ENCODE measurements at places on chromosomes 7 and 10.

GRCh38 chr7:132910657-132911056 lies 171.2 kb downstream of the CHCHD3 start:
- DNase-seq, result no peak

DNA sequence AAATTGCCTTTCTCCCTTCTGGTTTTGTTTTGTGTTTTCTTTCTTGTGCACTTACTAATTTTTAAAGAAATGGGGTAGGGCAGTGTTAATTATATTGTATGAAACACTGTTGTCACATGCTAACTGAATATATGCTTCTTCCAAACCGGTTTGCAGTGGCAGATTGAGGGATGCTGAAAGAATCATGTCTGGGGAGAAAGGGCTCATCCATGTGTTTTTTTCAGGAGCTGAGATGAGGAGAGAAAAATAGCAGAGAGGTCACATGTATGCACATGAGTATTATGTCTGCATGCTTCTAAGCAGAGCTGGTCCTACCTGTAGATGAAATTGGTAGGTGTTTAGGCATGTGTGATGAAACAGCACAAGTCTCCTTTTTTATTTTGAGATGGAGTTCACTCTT lies 17.0 kb downstream of the SORCS3 start:
- DNase-seq, result no peak

DNA sequence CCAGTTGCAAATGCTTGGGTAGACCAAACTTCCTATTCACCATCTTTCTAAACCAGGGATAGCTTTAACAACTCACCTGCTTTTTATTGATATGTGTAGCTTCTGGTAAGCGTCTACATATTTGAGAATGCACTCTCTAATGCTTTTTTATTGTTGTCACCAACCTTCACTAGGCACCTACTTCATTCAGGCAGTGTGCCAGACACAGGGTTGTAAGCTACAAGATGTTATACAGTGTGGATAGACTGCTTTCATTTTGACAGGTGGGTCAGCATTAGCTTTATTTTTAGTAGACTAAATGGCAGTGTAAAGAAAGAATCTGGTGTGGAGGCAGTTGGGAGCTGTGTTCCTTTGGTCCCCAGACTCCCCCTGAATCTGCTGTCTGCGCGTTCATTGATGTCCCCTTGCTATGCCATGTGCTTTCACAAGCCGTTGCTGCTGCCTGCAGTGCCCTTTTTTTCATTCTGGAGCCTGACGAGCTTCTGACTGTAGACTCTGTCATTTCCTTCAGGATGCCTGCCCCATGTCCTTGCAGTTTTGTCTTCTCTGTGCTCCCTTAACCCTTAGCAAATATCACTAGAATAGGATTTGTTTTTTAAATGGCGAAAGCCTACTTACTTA lies 32.1 kb downstream of the NRF1 start:
- DNase-seq, result no peak

GRCh38 chr10:62011558-62011957 lies 110.1 kb downstream of the ARID5B start:
- DNase-seq, result no peak

- no peak for DNase-seq
Measured at GRCh38 chr10:12705943-12706342, 295.6 kb downstream of the CCDC3 start.

- DNase-seq, result no peak
Measured at GRCh38 chr10:126070476-126071215, 174.3 kb downstream of the FANK1 start.

DNA sequence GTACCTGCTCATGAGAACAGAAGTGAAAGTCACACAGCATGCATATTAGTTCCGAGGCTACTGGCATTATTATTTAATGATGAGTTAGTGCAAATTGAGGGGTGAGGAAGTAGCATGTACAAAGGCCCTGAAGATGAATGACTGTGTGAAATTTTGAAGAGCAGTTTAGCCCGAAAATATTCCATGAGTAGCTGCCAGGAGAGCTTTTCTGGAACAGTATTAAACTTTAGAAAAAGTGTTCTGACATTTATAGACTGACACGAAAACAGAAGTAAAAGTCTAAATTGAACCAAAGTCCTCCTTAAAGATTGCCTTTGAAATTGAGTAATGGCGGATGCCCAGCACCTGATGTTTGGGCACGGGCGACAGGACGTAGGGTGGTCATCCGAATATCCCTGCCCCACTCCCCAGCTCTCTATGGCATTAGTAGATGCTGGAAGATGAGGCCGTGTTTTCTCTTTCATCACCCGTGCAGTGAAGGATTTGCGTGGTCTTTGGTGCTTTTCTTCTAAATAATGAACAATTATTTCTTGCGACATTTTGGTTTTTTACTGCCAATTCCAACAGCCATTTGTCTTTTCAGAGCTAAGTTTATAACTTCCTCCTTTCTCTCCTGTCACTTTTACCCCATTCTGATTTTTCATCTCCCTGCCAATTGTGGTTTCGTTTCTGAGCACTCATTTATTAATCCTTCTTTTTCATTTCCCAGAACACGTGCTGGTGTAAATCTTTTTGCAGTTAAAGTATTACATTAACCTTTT lies 192.6 kb downstream of the MGMT start:
- DNase-seq, result no peak

- no peak for DNase-seq
Measured at GRCh38 chr10:90430186-90430585, 427.7 kb downstream of the HTR7 start.

DNA sequence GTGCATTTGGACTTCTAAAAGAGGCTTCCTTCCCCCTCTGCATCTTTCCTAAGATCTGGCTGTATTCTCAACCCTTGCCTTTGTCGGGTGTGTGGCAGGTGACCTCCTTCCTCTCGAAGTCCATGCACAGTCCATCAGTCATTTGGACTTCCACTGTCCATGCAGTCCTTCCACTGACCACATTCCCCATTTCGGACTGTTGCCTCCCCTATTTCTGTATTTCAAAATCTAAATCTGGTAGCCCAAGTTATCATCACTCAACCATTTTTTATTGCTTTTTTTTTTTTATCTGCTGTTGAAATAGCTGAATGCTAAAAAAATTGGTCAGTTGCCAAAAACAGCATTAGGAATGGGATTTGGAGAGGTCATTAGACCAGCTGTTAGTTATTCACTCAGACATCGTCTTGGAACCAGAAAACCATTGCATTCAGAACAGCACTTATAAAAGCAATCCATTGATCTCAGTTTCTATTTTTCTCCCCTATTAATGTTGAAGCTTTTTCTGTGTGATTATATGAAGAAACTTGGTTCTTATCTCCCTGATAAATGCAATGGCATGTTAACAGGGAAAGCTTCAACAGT lies 575.6 kb downstream of the KIF20B start:
- DNase-seq, result no peak

DNA sequence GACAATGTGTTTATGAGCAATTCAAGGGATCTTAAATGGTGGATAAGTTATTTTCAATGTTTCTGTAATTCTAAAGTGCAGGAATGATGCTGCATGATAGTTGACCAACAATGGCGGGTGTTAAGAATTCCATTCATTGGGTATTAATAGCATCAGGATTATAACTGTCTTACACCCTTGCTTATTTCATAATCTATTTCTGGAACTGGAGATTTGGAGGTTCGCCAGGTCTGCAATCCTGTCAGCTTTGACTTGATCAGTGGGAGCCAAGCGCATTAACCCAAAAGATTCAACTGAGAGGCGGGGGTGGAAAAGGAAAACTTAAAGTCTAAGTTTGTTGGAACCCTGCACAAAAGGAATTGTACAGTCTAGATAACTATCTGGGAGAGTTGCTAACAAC lies 114.9 kb upstream of the ZEB1 start:
- no peak for DNase-seq

DNA sequence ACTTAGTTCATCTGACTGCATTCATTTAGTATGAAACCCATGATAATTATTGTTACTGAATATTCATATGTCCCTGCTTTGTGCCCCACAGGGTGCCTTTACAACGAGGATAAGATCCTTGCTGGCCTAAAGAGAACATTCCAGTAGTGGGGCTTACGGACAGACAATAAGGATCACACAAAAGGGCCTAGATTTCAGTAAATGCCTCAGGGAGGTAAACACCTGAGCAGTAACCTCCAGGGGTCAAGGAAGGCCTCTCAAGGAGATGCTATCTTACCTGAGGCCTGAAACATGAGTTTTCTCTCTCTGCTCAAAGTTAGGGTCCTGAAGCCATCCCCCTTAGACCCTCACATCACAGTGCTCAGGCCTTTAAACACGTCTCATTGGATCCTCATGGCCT lies 228.7 kb downstream of the TCF7L2 start:
- no peak for DNase-seq

DNA sequence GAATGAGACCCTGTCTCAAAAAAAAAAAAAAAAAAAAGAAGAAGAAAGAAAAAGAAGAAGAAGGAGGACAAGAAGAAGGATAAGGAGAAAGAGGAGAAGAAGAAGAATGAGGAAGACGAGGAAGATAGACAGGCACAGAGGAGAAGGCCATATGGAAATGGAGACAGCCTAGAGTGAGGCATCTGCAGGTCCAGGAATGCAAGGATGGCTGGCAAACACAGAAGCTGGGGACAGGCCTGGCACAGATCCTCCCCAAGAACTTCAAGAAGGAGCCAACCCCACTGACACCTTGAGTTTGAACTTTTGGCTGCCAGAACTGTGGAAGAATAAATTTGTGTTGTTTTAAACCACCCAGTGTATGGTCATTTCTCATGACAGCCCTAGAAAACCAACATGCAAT lies 38.9 kb downstream of the SPOCK2 start:
- no peak for DNase-seq

DNA sequence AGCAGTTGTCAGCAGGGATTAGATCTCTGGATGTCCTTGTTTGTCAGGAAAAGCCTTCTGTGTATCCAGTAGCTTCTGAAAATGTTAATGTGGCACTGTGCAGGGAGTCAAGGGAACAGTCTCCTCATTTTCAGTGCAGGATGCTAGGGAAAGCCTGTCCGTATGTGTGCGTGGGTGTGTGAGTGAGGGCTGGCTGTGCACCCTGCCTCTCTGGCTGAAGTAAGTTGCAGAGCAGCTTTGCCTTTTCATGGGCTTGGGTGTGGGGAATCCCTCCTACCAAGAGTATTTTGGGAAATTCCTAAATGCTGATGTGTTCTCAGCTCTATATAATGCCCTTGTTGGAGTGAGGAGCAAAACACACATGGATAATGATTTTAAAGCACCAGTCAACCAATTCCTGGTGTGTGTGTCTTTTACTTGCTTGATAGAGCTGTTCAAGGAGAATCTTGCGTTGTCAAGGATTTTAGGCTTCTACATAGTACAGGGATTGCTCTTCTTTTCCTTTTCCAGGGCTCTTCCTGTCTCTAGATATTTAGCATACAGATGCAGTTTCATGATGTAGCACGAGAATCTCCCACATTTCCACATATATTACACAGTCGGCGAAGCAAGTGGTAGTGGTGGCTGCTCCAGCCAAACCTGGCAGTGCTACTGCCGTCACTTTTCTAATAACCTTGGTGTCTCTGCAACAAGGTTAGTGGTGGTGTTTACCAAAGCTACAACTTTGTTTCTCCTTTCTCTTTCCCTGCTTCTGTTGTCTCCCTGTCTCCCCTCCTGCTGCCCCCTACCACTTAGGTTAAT lies 92.8 kb downstream of the MCU start:
- DNase-seq, result no peak

GRCh38 chr7:153301936-153302335 lies 542.4 kb downstream of the ACTR3B start:
- DNase-seq, result no peak

DNA sequence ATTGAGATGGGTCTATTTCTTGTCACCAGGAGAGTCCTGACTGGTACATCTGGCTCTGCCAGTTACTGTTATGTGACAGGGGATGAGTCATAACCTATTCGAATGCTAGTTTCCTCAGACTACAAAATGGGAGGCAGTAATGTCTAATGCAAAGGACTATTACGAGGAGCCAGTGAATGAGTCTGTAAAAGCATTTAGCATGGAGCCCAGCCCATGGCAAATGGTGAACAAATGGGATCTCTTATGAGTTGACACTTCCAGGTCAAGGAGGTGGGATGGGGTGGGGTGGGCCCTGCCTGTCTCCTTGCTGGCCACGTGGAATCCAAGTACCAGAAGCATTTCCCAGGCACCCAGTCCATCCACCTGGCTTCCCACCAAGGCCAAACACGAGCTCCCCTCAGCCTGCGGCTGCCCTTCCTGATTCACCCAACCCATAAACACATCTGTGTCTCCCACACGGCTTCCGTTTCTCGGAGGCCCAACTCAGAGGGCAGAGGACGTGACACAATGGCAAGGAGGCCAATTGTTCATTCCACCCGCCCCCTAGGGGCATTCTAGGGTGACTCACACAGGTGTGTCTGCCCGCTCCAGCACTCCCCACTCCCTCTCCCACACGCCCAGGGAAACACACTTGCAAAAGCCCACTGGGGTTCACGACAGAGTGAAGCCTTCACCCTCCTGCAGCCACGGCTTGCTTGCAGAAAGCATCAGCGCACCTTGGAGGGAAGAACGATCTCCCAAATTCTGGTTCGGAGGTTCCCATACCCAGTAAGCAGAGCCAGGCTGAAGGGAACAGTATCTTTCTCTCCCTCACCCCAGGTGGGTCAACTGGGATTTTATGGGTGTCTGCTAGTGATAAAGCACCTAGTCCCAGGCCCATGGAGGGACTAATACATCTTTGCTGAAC lies 109.8 kb downstream of the SH3PXD2A start:
- no peak for DNase-seq

DNA sequence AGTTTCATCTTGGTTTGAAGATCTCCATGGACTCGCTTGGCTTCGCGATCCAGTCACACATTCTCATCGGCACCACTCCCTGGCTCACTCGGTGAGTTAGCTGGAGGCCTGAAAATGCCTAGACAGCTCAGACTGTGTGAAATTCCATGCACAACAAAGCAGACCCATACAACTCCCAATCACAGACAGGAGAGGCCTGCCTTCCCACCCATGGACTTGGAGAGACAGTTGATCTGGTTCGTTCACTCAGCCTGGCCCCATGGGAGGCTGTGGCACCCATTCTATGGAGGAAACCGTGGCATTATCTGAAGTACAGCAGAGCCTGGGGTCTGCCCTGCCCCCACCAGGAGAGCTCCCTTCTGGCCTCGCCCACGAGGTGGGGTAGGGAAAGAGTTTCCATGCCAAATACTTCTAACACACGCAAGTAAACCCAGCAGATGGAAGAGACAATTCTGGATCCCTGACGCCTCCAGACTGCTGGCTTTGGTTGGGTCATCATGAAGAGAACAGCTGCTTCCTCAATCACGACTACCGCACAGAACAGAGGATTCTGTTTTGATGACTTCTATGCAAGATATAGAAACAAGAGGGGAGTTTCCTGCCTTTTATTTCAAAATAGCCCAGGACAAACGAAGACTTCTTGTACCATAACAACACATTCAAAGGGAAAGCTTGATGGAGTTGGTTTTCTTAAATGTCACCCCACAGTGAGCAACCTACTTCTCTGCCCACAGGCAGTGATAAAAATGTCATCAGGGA lies 15.9 kb downstream of the FAM53B start:
- peak; percentile 52 for DNase-seq

All from memory B cell (primary cell).